Activated T-cell treated with anti-CD3 and anti-CD28 coated beads, Interleukin-2, amount 50 U/mL, for 48 hours (primary cell): ENCODE measurements at places on chromosomes 5 and 9.

- no peak for DNase-seq
Measured at GRCh38 chr5:6540111-6540827, 91.6 kb downstream of the UBE2QL1 start.

GRCh38 chr5:33257807-33258429 lies 182.8 kb upstream of the TARS1 start:
- no peak for DNase-seq

GRCh38 chr5:159928122-159928909 lies 12.0 kb downstream of the ADRA1B start:
- no peak for DNase-seq

DNA sequence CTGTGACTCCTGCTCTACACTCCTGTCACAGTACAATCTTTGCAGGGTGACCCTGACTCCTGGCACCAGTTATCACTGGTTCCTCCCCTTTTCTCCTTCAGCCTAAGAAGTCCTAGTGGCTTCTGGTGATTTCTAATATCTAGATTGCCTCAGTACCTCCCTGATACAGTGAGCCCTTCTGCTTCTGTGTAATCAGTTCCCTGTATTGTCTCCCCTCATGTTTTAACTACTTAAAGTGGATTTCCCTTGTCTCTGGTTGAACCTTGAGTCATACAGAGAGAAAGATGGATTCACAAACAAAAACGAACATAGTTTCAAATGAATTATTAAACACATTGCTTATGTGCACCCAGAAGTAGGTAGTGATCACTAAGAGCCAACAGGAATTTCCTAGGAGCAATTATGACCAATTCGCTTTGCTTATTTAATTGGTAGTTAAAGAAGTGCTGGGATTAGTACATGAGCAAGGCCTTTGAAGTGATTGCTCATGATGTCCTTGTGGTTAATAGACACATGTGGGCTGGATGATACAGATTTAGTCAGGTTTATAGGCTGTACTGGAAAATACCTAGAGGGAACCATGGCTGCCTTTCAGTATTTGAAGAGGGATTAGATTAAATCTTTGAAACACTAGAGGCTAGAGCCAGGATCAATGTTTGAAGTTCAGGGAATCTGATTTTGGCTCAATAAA lies 145.8 kb upstream of the MEF2C start:
- no peak for DNase-seq

DNA sequence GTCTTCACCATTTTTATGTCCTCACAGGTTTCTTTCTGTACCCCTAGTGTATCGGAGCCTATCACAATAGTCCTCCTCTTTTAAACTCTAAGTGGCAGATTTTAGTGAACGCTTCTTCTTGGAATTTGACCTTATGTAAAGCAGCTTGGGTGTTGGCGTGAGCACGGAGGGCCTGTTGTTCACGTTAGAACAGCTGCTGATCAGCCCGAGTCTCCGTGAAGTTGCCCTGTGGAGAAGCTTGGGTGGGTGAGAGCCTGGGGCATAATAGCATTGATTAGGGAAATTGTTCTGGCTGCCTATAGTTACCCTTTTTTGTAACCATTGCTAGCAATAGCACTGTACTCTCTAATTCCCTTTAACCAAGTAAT lies 167.0 kb upstream of the OTULINL start:
- peak; percentile 47 for DNase-seq

DNA sequence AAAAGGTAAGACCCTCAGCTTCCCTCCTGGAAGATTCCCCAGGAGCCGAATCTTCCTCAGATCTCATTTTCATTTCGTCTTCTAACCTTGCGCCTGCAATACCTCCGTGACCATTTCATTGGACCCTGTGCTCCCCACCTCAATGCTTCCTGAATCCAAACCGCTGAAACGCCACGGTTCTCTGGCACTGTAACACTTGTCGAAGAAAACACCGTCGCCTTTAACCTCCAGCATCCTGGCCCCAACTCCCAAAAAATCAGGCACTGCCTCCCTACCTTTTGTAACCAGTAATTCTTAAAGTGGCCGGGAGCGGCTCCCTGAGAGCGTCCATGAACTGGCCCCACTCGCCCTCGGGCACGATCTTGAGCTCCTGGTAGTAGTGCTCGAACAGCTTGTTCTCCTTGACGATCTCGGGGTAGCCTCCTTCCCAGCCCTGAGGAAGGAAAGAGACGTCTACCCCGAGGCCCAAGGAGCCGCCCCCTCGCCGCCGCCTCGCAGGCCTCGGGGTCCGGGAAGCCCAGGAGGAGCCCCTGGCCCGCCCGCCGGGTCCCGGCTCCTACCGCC lies 438 bp downstream of the NSUN2 start:
- DNase-seq = no peak

GRCh38 chr5:143870871-143871632 lies 59.1 kb downstream of the HMHB1 start:
- no peak for DNase-seq

DNA sequence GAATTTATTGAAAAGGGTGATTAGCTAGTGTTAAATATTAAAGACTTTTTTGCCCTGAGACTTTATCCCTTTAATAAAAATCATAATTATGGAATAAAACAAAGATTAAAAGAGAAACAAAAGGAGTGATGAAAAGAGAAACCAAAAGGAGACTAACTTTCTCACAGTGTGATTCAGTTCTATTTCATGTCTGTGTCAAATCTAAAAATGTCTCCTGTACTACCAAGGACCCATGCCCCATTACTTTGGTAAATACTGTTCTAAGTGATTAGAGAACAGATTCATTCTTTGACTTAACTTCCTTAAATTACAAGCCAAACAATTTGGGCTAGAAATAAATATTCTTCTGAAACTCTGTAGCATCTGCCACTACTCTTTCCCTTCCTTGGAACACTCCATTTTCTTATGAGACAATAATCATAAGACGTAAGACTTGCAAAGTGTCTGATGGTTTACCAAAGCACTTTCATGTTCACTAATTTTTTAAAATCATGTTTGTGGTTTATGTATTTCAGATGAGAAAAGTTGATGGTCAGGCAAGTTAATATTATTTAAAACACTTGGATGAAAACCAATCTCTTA lies 319.0 kb downstream of the EBF1 start:
- DNase-seq = no peak

DNA sequence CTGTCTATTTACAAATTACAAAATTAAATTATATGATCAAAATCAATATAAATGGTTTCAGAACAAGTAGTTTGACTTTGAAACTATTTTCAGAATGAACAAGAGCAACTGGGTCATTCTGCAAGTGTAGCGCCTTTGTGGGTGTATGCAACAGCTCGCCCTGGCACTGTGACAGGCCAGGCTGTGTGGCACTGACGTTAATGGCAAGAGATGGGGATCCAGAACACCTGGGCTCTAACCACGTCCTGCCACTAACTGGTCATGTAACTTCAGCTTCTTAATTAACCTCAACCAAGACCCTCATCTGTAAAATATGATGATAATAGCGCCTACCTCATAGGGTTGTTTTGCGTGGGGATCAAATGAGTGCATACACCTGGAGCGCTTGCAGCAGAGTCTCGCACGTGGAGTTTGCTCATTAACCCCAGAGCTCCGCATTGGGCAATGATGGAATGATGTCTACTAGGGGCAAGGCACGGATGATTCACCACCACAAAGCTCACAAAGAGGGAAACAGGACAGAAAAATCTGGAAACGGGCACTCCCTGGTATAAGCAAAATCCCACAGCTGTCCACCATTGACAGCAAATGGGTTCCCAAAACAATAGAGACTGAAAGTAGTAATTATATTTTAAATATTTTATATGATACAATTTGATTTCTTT lies 639.4 kb downstream of the SEMA5A start:
- no peak for DNase-seq

- peak; percentile 68 for DNase-seq
Measured at GRCh38 chr9:6566409-6567139, 79.0 kb downstream of the GLDC start.

- DNase-seq = no peak
Measured at GRCh38 chr5:154518438-154518867, 40.4 kb upstream of the HAND1 start.

GRCh38 chr9:116987721-116988485 lies 300.8 kb downstream of the TRIM32 start:
- DNase-seq = no peak

DNA sequence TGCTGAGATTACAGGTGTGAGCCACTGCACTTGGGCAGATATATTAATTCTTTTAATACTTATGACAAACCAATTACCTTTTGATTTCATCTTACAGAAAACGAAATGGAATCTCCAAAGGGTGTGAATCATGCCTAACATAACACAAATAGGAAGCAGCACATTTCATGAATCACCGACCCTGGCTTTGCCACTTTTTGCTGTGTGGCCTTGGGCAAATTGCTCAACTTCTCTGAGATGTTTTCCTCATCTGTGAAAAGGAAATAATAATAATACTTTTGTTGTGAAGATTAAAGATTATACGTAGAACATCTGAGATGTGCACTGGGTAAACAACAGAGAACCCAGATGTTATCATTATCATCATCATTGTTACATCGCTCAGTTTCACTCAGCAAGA lies 50.7 kb upstream of the FREM1 start:
- DNase-seq = no peak

GRCh38 chr9:68709291-68710110 lies 4.5 kb downstream of the PIP5K1B start:
- DNase-seq = no peak

DNA sequence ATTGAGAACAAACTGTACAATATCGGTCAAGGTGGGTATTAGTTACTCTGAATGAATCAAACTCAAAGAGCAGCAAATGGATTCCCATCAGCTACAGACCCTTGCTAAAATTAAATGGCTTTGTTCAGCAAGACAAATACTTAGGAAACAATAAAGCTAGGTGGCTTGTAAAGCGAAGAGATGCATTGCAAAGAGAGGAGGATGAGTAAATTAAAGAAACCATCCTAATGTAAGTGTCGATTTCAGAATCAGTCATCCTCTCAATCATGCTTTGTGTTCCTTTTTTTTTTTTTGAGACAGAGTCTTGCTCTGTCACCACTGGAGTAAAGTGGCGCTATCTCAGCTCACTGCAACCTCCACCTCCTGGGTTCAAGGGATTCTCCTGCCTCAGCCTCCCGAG lies 359.2 kb upstream of the ZNF462 start:
- DNase-seq = no peak

GRCh38 chr5:157651623-157652376 lies 438 bp downstream of the SOX30 start:
- DNase-seq = peak; percentile 82

- DNase-seq = no peak
Measured at GRCh38 chr9:95468791-95469190, 48.0 kb downstream of the PTCH1 start.

DNA sequence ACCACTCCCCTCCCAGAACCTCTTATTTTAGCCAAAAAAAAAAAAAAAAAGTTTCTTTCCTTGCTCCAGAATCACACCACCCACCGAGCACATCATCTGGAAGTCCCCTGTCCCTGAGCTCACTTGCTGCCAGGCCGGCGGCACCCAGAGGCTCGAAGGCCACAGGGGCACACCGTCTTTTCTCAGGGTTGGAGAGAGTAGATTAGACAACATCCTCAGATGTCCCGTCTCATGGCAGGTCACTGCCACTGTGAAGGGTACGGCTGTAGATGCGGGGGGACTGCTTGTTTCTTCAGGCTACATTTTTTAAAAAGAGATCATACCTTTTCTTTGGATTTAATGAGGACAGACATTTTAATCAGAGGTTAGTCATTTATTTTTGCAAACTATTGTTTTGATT lies 109.0 kb downstream of the MVB12B start:
- no peak for DNase-seq

DNA sequence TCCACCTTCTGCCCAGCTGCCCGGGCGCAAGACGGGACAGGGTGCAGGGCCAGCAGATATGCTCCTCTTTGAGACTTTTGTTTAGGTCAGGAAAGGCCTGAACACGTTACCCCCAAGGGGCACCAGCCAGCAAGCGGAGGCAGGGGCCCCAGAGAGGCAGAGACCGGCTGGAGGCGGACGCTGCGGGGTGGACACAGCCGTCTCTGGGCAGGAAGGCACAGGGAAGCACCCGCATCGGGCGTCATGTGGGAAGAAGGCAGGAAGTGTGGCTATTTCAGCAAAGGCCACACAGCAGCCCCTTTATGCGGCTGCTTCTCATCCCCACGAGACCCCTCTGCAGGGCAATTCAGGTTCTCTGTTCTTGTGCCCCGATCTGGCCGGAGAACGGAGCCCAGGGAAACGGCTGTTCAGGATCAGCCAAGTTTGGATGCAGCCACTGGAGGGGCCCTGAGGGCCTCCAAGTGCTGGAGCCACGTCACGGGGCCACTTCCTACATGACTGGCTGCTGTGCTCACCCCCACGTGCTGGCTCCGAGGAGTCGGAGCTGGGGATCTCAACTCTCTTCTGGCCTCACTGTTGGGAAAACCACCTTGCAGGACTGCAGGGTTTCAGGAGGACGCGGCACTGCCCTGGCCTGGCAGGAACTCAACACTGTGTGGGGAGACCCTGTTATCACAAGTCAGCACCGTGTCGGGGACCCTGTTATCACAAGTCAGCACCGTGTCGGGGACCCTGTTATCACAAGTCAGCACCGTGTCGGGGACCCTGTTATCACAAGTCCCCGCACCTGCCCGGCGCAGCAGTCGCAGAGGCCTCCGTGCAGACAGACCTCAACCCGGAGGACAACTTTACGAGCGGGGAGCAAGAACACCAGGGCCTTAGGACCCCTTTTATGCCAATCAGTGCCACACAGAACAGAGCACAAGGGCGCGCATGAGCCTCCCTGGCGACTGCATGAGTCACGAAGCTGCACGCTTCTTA lies 44.4 kb downstream of the SLC12A7 start:
- DNase-seq = no peak

GRCh38 chr9:29422438-29422837 lies 1849.2 kb upstream of the C9orf72 start:
- DNase-seq = no peak

DNA sequence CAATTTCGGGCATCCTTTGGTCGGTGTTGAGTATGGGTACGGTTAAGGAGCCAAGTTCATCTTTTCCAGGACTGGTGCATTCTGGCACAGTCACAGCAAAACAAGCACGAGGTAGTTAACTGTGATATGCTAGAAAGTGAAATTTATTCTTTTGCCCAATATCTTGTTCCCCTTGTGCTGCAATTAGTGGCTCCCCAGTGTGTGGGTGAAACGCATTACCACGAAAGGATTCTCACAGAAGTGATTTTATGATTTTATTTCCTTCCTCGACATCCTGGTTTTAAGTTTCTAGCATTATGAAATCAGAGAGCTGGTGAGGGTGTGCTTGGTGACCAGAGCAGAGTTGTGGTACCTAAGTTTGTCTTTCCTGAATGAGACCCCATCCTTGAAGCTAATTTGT lies 1.5 kb downstream of the FRMPD1 start:
- no peak for DNase-seq

DNA sequence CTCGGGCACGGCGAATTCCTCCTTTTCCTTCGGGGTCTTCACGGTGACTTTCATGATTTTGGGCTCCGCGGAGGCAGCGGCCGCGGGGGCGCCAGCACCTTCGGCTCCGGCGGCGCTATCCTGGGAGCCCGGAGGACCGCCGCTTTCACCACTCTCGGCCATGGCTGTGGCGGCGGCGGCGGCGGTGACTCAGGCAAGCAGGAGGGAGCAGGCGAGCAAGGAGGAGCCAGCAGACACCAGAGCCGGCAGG lies 315 bp downstream of the UBQLN1 start:
- peak; percentile 84 for DNase-seq
